MG63 (cell line): ENCODE measurements at places on chromosomes 5 and 9. TPM values are rescaled to one million over a fixed set of nuclear protein-coding genes. Genes with fewer than 3 reads are reported as not detected.

The FAXDC2 gene
- 0.54 TPM in 1 of 2 replicates, not detected in the other for total RNA-seq

The GRM6 gene
- total RNA-seq, result not detected in 2 replicates

The SPINK4 gene
- total RNA-seq, result not detected in 2 replicates

The TTC23L gene
- not detected in 2 replicates for total RNA-seq
